ENCODE measurements at places on chromosomes 7 and 10.

DNA sequence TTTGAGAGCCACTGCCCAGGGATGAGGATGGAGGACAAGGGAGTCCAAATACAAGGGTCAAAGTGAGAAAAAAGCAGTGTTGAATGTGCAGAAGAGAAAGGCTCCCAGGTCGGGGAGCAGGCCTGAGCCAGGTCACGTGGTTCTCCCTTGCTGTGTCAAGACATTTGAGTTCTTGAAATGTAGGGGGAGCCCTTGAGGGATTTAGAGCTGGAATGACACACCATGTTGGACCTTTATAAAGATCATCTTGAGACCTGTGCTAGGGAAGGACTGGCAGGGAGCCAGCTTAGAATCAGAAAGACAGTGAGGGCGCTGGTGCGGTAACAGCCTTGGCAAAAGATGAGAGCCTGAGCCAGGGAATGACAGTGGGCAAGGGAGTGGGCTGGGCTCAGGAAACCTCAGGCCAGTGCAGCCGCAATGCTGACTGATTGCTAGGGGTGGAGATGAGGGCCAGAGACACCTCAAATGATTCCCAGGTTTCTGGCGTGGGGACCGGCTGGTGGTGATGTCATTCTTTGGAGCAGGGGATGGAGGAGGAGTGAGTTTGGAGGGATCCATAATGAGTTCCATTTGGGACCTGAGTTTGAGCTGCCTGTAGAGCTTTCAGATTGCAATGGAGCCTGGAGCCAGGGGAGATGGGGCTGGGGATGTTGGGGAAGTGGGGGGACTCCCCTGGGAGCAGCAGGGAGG, 120.1 kb downstream of the PTPN20 start:
- DNase-seq, result no peak

- no peak for DNase-seq
Measured at GRCh38 chr10:4526311-4526731, 299.7 kb upstream of the AKR1E2 start.

- DNase-seq, result no peak
Measured at GRCh38 chr7:30140456-30140855, 5.7 kb downstream of the MTURN start.

- DNase-seq, result no peak
Measured at GRCh38 chr10:70715853-70716795, 43.8 kb downstream of the ADAMTS14 start.

DNA sequence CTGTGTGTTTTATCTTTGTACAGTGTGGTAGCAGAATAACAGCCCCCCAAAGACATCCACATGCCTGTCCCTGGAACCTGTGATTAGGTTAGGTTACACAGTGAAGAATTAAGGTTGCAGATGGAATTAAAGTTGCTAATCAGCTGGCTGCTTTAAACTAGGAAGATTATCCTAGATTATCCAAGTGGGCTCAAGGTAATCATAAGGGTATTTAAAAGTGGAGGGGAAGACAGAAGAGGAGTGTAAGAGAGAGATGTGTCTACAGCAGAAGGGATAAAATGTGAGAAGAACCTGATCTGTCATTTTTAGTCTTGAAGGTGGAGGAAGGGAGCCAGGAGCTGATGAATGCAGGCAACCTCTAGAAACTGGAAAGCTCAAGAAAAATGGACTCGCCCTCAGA, 117.6 kb downstream of the ARHGAP22 start:
- DNase-seq, result no peak

GRCh38 chr7:111865430-111865829, 303.1 kb upstream of the IMMP2L start:
- no peak for DNase-seq

GRCh38 chr7:29649028-29649716, 85.5 kb downstream of the PRR15 start:
- DNase-seq, result no peak

DNA sequence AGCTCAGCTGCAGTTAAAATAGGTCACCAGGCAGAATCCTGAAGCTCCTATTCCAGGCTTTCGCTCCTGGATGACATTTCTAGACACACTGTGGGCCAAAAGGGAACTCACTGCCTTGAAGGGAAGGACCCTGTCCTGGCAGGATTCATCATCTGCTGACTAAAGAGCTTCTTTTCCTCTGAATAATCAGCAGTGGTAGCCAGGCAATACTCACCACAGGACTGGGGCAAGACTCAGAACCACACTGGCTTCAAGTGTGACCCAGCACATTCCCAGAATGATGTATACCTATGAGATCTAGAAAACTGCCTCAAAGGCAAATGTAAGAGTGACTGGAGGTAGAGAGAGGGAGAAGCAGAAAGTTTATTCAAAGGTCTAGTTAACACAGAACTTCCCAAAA, 29.5 kb upstream of the EBF3 start:
- DNase-seq, result no peak

DNA sequence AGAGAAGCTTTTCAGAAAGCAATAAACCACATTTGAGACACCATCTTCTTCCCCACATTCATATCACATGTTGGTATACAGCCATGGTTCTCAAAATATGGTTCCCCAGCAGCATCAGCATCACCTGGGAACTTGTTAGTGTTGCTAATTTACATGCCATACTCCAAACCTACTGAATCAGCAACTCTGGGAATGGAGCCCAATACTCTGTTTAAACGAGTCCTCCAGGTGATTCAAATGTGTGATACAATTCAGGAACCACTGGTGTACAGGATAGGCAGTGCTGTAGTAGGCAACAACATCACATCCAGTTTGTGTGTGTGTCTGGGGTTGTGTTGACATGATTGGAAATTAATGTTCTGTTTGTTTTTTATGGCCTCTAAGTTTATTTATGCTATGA, 47.7 kb downstream of the ZNF277 start:
- no peak for DNase-seq

GRCh38 chr10:45375716-45376231, 1.8 kb downstream of the ALOX5 start:
- no peak for DNase-seq

GRCh38 chr7:27453702-27454405, 208.8 kb downstream of the HIBADH start:
- DNase-seq, result no peak

- DNase-seq, result no peak
Measured at GRCh38 chr10:84294766-84295447, 33.5 kb upstream of the CCSER2 start.

- no peak for DNase-seq
Measured at GRCh38 chr10:26517141-26517867, 79.2 kb downstream of the APBB1IP start.

DNA sequence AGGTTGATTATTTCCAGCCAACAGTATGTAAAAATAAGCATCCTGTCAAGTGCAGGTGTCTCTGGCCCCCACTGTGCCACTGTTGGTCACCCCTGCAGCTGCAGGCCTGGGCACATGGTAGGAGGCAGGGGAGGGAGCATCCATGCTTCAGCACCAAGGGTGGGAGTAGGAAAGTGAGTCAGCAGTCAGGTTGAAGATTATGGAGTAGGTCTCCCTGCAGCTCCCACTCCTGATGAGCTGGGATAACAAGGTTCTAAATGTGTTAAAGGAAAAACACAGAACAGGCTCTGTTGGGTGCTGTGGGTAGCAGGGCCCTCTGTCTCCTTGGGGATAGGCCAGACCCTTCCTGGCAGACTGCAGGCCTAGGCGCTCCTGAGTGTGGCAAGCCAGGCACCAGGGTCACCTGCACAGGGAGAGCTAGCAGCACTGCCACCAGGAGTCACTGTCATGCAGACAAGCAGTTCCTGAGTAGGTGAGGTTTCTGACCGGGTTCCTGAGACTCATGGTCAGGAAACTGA, 59.3 kb downstream of the NUDCD3 start:
- no peak for DNase-seq

- DNase-seq, result no peak
Measured at GRCh38 chr10:96034625-96035024, 8.8 kb upstream of the CCNJ start.

GRCh38 chr10:1392127-1392526, 335.9 kb downstream of the WDR37 start:
- DNase-seq, result no peak

DNA sequence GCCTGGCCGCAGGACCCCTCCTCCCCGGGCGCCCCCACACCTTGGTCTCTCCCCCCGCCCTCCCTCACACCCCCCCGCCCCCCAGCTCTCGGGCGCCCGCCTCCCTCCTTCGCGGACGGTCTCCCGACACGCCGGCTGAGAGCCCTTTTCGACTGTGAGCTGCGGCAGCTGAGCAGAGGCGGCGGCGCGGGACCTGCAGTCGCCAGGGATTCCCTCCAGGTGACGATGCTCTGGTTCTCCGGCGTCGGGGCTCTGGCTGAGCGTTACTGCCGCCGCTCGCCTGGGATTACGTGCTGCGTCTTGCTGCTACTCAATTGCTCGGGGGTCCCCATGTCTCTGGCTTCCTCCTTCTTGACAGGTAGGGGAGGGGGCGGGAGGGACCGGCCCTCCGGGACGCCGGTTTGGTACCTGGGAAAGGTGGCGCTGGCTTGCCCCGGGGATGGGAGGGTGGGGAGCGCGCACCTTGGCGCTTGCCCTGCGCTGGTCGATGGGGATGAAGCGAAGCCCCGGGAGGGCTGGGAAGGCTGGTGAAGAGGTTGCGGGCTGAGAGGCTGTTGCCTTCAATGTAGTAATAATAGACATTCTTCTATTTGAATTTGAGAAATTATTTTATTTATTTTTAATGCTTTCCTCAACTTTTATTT, at the start of gene BMPER:
TSS of gene BMPER (plus strand) at position 151 of the 644 bp plus-strand sequence. CDS start at position 226, 75 bp downstream.
- no peak for DNase-seq

- no peak for DNase-seq
Measured at GRCh38 chr10:11448545-11449244, 162.8 kb downstream of the USP6NL start.

- DNase-seq, result no peak
Measured at GRCh38 chr10:97780841-97781617, 9.2 kb upstream of the SFRP5 start.

DNA sequence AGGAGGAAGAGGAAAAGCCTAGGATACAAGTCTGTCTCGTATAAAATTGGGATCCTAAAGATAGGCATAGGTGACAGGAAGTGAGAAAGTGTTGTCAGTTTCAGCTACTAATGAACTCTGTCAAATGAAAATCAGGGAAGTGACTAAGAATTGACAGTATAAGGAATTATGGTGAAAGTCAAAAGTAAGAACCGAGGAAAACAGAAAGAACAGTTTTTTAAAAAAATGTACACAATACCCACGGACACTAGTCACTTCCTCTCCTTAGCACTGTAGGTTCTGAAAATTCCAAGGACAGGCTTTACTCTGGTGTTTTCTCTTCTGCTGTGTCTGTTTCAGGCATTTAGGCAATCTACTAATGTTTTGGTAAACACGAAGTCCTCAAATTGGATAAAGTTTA, 42.3 kb downstream of the ATAD1 start:
- no peak for DNase-seq

DNA sequence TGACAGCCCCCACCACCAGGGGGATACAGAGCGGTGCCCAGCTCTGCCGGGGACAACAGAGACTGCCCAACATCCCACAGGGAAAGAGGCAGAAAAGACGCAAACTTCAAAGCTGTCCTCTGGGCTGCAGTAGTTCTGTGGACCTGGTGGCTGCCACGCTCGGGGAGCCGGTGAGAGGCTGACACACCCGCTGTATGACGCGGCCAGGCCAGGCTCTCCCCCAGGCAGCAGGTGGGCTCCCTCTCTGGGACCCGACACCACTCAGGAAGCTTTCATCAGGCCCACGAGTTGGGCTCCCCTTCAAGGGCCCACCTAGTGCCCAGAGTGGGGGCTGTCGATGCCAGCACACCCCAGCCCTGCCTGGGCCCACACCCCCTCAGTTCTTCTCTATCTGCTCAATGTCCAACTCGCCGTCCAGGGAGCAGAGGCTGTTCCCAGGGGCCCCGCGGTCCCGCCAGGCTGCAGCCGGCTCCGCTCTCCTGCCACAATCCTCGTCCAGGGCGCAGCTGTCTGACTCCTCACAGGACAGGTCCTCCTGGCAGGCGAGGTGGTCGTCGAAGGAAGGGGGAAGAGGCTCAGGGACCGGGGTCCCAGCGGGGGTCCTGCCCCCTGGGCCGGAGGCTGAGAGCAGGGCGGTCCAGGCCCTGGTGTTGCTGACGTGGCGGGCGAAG, 121.2 kb downstream of the FAM53B start:
- DNase-seq, result no peak

DNA sequence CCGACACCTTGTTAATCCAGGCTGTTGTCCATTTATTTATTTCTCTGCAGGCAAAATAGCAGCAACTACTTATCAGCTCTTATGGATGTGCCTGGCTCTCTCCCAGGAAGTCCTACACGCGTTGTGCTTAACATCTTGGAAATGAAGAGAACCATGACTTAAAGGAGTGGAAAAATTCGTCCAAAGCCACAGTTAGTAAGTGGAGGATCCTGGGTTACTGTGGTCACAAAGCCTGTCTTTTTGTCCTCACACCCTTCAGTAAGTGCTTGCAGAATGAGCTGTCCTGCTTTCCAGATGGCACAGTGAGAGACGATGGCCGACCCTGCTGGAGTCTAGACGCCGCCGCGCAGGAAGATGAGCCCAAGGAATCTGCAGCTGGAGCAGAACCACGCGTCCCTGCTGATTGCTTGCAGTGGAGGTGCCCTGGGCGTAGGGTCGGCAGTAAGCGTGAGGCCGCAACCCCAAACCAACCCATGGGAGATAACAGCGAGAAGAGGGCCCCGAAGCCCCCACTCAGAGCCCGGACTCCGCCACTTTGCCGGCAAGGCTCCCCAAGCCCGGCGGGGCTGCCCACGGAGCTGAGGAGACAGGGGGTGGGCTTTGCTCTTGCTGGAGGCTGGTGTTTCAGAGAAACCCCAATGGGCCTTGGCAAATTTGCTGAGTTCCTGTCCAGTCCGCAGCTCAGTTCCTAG, 178.6 kb downstream of the CXCL12 start:
- DNase-seq, result no peak

GRCh38 chr7:100177045-100178001, at the start of the genes GPC2 and STAG3:
Gene GPC2, minus strand, starts transcription at chr7:100177381. Its CDS starts 182 bp downstream, at chr7:100177199.
Gene STAG3, plus strand, starts transcription at chr7:100177918. Its CDS starts 2,639 bp downstream, at chr7:100180557.
- DNase-seq, result peak; percentile 95

DNA sequence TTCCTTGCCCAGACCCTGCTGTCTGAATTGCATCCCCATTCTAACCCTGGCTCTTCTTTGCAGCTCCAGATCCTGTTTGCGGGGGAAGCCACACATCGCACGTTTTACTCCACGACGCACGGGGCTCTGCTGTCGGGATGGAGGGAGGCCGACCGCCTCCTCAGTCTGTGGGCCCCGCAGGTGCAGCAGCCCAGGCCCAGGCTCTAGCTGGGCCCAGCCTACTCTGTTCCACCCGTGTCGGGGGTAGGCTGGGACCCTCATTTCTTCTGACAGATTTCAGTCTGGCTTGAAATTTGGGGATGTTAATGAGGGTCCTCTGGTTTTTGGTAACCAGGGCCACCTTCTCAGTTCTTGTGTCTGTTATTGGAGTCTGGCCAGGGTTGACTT, 2.7 kb upstream of the MTG1 start:
- DNase-seq, result no peak

GRCh38 chr7:139681812-139682135, 96.0 kb downstream of the HIPK2 start:
- DNase-seq, result no peak

GRCh38 chr10:19704544-19704943, 111.7 kb upstream of the PLXDC2 start:
- DNase-seq, result no peak

- DNase-seq, result no peak
Measured at GRCh38 chr10:109931163-109931562, 7.9 kb upstream of the XPNPEP1 start.

- no peak for DNase-seq
Measured at GRCh38 chr10:6718550-6718949, 138.5 kb upstream of the PRKCQ start.

GRCh38 chr7:102286237-102287110, at the start of gene SH2B2:
Gene SH2B2, plus strand, starts transcription at chr7:102286868. Its CDS starts 13,683 bp downstream, at chr7:102300551.
- DNase-seq, result no peak

- no peak for DNase-seq
Measured at GRCh38 chr10:10831085-10831484, 186.6 kb upstream of the CELF2 start.

Measured in activated gamma-delta T cell treated with anti-CD3 and anti-CD28 coated beads, Interleukin-2, amount 50 U/mL, for 16 hours (primary cell).